ENCODE measurements at places on chromosomes 6 and 20.

- no peak for DNase-seq
Measured at GRCh38 chr6:23663652-23664051, 462.4 kb upstream of the NRSN1 start.

- no peak for DNase-seq
Measured at GRCh38 chr6:159941286-159942113, 27.4 kb upstream of the IGF2R start.

GRCh38 chr20:40268321-40269075 is 420.5 kb downstream of the MAFB start:
- DNase-seq: no peak

DNA sequence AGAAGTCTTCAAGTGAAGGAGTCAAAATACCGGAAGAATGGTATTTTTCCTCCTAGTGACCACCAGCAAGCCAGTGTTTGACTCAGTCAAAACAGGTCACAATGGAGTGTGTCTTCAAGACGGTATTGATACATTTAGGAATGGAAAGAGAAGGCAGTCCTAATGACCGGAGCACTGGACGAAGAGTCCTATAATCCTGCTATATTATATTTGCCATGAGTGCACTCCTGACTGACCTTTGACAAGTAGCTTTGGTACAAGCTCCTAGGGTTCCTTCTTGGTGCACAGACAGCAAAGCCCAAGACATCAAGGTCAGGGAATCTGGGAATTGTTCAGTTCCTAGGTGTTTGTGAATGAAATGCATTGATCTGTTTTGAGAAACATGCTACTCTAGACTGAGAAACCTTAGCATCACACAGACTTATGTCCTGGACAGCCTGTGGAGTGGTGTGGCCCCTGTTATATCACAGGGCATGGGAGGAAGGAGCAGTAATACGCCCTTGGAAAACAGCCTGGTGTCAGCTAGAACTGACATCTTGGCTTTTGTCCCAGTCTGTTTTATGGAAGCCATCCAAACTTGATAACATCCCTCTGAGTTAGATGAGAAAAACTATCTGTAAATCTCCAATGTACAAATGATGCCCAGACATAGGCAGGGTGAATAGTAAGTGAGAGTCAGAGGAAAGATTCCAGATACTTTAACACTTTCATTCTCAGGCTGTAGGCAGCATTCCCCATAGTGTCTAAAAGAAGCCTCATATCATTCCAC is 18.5 kb downstream of the NOX3 start:
- no peak for DNase-seq

DNA sequence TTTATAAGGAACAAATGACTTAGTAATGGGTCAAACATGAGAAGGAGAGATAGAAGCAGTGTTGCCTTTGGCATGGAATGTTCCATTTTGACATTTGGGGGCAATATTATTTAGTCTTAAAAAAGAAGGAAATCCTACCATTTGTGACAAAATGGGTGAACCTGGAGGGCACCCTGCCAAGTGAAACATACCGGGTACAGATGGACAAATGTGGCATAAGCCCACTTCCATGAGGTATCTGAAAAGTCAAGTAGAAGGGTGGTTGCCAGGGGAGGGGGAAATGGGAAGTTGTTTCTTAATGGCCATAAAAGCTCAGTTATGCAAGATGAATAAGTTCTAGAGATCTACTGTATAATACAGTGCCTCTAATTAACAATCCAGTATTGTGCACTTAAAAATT is 269.3 kb downstream of the TBC1D7 start:
- no peak for DNase-seq

DNA sequence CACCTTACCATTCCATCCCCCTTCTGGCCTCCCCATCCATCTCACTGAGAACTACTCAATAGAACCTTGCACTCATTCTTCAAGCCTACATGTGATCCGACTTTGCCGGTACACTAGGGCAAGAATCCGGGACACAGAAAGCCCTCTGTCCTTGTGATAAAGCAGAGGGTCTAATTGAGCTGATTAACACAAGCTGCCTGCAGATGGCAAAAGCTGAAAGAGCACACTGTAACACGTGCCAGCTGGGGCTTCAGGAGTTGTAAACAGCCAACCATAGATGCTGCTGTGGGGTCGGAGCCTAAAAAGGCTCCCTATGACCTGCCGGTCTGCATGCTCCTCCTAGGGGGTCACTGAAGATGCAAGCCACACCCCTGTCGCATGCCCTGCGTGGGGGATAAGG is 124.1 kb downstream of the RNF144B start:
- DNase-seq: no peak

DNA sequence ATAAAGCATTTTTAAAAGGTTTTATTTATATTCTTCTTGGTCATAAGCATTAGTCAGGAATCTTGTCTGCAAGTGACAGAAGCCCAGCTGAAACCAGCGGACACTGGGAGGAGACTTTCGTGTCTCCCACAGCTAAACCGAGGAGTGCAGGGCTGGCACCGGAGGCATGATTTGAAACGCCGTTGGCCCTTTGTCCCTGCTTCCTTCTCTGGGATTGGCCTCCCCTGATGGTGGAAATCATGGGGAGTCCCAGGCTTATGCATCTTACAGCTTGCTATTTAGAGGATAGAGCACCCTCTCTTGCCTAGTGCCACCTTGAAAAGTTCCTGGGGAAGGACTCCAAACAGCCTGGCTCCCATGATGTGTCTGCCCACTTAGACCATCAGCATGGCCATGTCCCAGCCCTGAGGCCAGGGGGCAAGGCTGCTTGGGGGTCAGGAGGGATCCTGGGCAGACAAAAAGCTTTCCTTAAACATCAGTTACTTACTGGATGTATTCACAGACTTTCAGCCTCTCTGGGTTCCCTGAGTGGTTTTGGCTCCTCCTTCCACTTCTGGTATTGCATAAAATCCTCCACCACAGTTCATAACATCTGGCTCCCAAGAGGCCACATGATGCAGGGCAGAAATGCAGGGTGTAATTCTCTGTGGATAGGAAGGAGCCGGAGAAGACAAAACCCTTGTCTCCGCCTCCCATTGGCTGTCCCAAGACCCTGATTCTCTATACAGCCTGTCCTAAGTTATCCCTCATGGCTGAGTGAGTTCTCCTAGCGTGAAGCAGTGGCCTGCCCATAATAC is 49.3 kb upstream of the INSM1 start:
- DNase-seq: no peak

DNA sequence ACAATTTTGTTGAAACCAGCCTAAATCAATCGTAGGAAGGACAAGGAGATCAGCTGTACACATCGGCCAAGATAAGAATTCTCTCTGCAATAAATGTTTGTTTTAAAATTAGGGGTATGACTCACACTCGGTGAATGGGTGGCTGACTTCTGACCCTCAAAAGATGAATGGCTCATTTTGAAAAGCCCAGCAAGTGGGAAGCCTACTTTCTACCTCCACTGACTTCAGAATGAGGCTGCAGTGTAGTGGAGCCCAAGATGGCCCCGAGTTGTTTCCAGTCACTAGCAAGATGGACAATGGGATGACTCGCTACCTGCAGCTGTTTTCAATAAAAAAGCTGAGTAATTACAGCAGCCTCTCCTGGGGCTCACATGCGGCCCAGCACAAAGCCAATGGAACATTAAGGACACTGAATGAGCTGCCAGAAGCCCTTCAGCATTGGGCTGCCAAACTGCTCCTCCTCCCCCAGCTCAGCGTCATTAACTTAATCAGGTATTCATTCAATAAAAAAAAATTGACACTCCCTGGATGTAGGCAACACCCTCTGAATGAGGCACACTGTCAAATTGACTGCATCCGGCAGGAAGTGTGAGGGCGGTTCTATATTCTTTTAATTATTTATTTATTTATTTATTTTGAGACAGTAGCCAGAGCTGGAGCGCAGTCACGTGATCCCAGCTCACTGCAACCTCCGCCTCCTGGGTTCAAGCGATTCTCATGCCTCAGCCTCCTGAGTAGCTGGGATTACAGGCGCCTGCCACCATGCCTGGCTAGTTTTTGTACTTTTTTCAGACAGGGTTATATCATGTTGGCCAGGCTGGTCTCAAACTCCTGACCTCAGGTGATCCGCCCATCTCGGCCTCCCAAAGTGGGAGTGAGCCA is 107.3 kb downstream of the GMPR start:
- no peak for DNase-seq

- no peak for DNase-seq
Measured at GRCh38 chr20:11608736-11609135, 309.0 kb upstream of the BTBD3 start.

GRCh38 chr6:155441112-155441465 is 14.6 kb downstream of the NOX3 start:
- DNase-seq: no peak

DNA sequence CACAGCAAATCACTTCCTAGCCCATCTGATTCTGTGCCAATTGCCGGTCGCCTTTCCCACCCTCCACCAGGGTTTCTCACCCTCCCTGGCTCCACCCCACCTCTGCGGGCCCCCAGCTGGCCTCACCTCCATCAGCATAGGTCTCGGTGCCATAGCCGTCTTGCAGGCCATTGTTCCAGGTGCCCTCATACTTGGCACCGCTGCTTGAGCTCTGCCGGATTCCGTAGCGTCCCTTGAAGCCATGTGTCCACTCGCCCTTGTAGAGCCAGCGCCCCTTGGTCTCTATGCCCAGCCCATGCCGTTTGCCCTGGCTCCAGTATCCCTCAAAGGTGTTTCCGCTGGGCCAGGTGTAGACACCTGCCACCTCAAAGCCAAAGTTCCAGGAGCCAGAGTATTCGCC is 787 bp downstream of the JPH2 start:
- no peak for DNase-seq

DNA sequence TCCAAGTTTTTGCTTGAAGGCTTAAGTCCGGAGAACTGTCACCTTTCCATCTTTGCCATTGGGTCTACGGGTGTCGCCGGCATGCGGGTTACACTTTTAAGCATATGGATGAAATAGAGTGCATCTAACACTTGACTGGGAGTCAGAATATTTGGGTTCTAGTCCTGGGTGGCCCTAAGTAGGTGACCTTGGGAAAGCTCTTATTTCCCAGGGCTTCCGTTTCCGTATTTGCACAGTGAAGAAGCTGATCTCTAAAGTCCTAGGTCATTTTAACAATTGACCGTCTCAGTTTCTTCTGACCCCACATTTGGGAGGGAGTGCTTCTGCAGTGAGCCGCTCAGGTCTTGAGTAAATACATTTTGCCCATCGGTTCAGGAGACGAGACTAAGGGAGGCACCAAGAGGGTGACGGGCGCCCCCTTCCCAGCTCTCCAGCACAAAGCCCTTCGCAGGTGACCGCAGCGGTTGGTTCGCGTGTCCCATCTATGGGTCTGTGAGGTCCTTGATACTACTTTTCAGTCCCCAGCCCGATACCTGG is 651 bp upstream of the BLTP3A start:
- DNase-seq: peak; percentile 3

DNA sequence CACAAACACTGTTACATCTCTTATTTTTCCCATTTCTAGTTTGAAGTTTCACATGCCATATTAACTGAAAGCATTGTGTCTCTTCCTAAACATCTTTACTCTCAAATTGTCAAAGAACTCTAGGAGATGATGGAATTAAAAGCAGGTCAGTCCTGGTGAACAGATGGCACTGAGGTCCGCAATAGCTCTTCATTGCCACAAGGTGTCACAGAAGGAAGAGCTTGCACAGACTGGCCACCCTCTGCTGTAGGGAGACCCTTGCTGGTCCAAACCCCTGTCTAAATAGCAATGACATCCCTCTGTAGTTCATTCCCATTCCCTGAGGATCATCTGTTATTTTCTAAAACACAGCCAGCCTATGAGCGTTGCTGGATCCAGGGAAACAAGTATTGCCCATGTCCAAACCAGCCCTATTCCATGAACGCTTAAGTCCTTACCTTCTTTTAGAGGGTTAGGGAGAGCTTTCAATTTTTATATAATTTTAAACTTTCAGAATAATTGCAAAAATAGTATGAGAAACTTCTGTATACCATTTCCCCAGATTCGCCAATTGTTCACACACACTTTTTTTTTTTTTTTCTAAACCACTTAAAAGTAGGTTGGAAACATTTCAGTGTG is 10.1 kb upstream of the HDAC2 start:
- no peak for DNase-seq

DNA sequence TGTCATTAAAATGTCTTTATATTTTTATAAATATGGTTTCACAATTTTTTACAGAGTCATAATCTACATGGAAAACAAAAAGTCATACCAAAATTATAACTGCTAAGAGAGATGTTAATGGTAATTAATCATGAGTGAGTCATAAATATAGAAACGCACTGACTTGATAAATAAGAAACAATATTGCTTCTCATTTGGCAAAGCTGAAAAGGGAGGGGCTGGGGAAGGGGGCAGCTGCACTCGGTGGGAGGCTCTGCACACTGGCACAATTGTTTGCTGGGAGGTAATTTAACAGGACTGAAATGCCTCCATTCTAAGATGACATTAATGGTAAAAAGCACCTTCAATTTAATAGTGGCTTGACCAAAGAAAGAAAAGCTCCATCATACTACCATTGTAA is 133.3 kb upstream of the AGPAT4 start:
- no peak for DNase-seq

GRCh38 chr6:41344876-41345275 is 9.5 kb downstream of the NCR2 start:
- DNase-seq: no peak

GRCh38 chr20:31894980-31895675 is 24.7 kb downstream of the TTLL9 start:
- DNase-seq: no peak

GRCh38 chr6:110345025-110345424 is 13.1 kb downstream of the METTL24 start:
- no peak for DNase-seq

DNA sequence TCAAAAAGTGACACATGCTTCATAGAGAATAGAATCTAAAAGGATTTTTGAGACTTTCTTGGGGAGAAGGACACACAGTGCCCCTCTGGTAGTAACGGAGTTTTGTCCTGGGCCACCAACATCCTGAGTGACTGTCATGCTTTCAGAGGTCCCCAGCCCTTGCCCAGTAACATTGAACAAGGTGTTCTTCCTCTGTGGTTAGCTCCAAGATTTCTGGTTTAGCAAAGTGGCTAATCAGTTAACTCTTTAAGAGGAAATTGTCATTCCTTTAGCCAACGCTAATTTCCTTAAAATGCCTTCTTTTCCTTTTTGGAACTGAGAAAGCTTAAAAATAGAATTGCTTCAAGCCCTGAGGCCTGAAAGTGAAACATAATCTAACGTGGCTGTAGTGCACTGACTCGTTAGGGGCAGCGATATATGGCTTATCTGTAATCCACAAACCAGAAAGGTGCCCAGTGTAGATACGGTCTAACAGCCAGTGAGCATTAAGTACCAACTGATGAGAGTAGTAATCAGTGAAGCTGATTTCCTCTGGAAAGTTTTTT is 7.8 kb downstream of the E2F3 start:
- DNase-seq: no peak

GRCh38 chr20:63262836-63263235 is 8.6 kb upstream of the NKAIN4 start:
- DNase-seq: no peak

Measured in activated CD8-positive, alpha-beta memory T cell treated with anti-CD3 and anti-CD28 coated beads for 48 hours (primary cell).